ENCODE measurements at places on chromosomes 4 and X.

- no peak for DNase-seq
Observed at GRCh38 chr4:154491341-154492271, at the start of gene DCHS2. Gene DCHS2, minus strand, starts transcription at chr4:154491799. Its CDS starts 444 bp downstream, at chr4:154491355.

GRCh38 chr4:1323280-1323634 lies 23.8 kb upstream of the UVSSA start:
- no peak for DNase-seq

DNA sequence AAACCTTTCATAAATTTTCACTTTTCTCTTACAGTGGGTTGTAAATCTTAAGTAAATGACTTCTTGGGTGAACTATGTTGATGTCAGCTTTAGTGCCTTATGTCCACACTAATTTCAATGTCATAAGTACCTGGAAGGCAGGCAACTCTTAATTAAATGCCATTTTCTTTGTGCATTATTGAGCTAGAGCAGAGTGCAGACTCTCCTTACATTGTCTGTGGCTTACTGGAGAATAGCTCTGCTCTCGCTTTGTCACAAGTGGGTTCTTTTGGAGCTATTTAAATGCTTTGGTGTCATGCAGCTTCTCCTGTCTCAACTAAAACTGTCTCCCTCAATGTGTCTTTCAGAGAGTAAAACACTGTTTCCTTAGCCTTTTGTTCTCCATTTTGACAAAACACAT lies 411.6 kb downstream of the STIM2 start:
- DNase-seq, result no peak

DNA sequence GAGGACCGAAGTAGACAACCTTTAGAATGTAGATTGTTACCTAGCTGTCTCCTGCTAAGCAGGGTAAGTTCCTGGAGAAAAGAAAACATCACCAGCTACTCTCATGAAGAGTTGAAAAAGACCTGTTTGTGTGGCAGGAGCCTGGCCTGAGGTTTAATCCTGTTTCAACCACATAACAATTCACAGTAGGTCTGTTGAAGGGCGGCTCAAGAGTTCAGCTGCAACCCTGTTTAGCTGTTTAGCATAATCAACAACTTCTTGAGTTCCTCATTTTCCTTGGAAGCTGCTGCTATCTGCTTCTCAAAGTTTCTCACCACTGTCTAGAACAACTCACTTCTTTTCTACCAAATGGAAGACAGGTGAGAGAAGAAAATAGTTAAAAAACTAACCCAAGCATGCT lies 170.4 kb upstream of the TET2 start:
- no peak for DNase-seq

- DNase-seq, result no peak
Observed at GRCh38 chr4:152368001-152368400, 167.9 kb downstream of the FBXW7 start.

DNA sequence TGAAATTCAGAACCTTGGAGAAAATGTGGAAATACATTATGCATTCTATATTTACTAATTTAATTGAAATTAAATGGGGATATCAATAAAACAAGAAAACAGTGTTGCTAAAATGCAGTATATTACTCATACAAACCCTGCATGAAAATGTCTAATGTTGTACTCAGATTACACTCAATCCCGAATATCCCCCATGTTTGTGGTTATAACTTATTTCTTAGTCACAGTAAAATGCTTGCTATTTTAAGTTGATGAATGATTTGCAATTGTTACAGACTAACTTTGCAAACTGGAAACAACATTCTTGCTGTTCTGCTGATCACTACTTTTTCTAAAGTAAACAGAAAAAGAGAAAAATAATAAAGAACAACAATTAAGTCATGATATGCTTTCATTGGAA lies 33.1 kb upstream of the ANXA10 start:
- DNase-seq, result no peak

GRCh38 chr4:44210750-44211149 lies 237.9 kb downstream of the KCTD8 start:
- no peak for DNase-seq

GRCh38 chr4:95591278-95591677 lies 42.5 kb upstream of the UNC5C start:
- DNase-seq, result no peak

DNA sequence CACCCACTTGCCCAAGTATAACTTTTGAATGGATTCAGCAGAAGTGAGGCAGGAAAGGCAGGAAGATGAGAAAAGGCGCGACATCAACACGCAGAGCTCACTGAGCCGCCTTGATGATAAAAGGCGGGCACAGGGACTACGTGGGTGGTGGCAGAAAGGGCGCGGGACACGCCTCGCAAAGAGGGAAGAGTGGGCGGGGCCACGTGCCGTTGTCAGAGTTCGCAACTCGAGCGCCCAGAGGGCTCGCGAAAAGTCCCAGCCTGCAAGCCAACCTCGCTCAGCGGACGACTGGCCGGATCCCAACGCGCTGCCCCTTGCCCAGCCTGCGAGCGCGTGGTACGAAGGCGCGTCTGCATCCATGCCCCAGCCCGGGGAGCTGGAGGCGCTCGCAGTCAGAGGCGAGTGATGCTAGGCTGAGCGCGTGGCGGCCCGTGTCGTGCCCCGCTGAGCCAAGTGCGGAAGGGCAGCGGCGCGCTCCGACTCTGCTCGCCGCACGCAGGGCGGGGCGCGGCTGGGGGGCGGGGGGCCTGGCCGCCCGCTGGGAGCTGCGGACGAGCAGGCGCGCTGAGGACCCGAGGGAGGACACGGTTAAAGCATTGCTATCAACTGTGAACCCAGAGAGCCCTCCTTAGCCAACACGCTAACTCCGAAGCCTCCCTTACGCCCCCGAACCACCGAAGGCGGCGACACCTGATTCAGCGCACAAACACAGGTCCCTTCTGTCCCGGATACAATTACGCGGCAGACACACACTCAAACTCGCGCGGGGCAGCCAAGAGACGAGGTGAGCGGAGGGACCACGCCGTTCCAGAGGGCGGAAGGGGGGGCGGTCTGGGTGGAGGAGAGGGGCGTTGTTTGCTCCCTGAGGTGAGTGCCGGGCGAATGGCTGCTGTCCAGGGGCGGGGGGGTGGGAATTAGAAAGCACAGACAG lies at the start of gene UGT8:
Gene UGT8 (plus strand): TSS at position 617 of the 931 bp plus-strand sequence. CDS start 24,074 bp downstream, outside the sequence.
- peak; percentile 40 for DNase-seq

GRCh38 chrX:64093761-64094160 lies 111.7 kb downstream of the AMER1 start:
- DNase-seq, result peak; percentile 51

- no peak for DNase-seq
Observed at GRCh38 chrX:16119353-16120220, 3.8 kb upstream of the GRPR start.

DNA sequence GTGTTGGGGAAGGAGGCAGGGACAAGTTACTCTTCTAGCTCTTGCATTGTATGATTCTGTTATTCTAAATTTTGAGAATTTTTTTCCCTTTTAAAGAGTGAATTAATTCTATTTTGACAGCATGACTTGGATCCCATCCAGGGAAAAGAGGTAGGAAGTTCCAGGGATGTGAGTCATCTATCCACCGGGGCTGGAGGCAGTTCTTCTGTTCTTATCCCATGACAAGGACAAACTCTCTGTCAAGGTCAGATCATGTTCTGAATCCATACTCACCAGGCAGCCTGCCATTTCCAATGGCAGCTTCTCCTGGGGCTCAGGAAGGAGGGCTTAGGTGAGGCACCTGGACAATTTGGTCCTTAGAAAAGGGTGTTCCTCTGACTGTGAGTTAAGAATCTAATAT lies 132.0 kb upstream of the MED14 start:
- peak; percentile 48 for DNase-seq

DNA sequence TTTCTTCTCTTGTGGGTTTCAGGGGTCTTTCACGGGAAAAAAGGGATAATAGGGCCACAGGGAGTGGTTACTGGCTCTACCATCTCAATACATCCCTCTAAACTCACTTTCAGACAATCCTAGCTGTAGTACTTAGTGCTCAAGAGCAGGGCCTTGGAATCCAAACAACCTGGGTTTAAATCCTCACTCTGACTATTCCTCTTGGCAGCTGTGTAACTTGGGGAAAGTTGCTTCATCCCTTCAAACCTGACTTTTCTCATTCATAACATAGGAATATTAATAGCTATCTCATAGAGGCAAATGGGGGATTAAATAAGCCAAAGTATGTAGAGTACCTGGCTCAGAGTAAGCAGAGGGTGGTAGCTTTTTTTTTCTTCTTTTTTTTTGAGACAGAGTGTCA lies 32.4 kb downstream of the CCNG2 start:
- no peak for DNase-seq

GRCh38 chr4:15144249-15144966 lies 142.1 kb downstream of the CPEB2 start:
- peak; percentile 62 for DNase-seq

GRCh38 chr4:41709844-41710481 lies 38.6 kb downstream of the PHOX2B start:
- peak; percentile 19 for DNase-seq

GRCh38 chrX:37380924-37381323 lies 31.8 kb downstream of the PRRG1 start:
- no peak for DNase-seq

DNA sequence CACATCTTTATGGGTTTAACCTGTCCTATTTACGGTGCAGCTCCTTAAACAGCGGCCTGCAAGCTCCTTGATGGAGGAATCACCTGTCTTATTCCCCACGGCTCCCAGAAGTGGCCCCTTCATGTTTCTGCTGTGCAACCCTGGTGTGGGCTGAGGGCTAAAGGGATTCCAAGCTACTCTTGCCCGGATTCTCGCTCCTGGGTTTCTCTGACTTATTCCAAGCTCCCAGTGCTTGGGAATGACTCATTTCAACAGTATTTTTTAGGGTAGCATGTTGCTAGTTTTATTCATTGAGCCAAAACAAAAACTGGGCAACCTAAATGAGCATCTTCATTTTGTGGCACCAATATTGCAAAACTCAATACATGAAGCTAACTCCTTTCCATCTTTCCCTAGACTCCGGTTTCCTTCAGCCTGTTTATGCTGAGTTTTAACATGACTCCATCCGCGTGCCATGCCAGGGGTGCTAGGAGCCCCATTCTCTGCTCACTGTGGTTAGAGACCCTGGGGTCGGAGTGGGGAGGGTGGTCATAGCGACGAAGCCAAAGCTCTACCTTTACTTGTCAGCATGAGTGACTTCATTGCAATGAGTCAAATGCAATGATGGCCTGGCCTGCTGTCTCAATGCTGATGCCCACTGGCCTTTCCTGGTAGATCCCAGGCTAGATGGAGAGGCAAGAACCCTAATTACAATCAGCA lies 349.7 kb downstream of the NR3C2 start:
- DNase-seq, result no peak

DNA sequence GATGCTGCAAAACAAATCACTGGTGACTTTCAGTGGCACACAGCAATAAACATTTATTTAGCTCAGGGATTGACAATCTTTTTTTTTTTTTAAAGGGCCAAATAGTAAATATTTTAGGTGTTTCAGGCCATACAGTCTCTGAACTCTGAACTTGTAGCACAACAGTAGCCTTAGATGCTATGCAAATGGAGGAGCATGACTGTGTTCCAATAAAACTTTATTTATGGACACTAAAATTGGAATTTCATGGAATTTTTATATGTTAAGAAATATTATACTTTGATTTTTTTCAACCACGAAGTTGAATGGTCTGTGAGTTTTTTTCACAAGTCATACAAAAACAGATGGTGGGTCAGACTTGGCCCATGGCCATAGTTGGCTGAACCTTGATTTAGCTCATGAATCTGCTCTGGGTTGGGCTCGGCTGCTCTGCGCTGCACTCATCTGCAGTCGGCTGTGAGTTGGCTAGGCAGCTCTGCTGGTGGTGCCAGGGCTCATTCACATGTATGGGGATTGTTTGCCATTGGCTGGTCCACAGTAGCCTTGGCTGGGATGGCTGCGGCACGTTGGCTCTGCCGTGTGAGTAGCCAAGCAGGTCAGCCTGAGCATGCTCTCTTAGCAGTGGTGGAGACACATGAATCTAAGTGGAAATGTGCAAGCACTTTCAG lies 231.7 kb upstream of the PGRMC2 start:
- no peak for DNase-seq

- DNase-seq, result no peak
Observed at GRCh38 chrX:150903110-150903508, 4.6 kb upstream of the CD99L2 start.

DNA sequence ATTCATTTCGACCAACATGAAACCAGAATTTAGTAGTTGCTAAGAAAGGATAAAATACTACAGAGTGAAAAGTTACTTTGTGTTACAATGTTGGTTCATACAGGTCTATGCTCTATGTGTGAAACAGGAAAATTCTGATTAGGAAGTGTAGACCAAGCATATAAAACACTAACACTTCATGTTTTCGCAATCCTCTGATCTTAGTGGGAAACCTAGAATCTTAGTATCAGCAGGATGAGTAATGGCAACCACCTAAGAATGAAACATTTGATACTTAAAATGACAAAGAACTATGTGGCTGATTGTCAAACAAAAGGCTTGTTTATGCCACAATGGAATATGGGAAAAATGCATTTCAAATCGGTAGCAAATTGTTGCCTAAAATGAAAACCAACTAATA lies 116.1 kb downstream of the AMMECR1 start:
- no peak for DNase-seq

- DNase-seq, result no peak
Observed at GRCh38 chr4:52915191-52915590, 53.1 kb downstream of the RASL11B start.

- no peak for DNase-seq
Observed at GRCh38 chr4:145352438-145353145, 129.1 kb upstream of the SMAD1 start.

DNA sequence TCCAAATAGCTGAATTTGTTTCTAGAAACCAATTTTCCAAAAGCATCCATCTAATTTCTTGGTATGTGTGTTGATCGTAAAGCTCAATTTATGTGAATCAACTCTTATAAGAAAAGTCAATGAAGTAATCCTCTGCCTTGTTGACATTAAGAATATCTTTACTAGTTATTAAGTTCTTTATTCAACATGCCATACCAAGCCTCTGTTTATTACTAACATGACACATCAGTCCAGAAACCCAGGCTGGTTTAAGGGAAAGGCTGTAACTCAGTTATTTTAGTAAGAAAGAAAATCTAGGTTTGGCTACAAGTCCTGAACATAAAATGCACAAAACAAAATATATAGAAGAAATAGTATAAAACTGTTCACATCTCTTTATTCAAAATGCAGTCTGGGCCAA lies 48.0 kb downstream of the KLHL34 start:
- no peak for DNase-seq

DNA sequence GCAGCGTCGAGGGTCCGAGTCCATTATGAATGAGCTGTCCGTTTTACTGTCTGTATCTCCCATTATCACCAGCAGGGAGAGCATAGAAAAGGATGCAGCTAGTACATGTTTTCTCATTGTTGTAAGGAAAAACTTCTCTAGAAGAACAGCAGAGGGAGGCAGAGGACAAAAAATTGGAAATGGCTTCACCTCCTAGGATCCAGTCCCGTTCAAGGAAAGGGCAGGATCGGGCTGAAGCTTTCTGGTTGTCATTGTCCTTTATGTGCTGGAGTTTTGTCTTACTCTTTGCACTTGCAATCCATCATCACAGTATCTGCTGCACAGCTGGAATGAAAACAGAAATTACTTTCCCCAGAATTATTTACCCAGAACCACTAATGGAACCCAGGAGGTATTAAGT lies 14.7 kb downstream of the NDP start:
- peak; percentile 82 for DNase-seq
